ENCODE measurements at places on chromosomes 6 and 20.

DNA sequence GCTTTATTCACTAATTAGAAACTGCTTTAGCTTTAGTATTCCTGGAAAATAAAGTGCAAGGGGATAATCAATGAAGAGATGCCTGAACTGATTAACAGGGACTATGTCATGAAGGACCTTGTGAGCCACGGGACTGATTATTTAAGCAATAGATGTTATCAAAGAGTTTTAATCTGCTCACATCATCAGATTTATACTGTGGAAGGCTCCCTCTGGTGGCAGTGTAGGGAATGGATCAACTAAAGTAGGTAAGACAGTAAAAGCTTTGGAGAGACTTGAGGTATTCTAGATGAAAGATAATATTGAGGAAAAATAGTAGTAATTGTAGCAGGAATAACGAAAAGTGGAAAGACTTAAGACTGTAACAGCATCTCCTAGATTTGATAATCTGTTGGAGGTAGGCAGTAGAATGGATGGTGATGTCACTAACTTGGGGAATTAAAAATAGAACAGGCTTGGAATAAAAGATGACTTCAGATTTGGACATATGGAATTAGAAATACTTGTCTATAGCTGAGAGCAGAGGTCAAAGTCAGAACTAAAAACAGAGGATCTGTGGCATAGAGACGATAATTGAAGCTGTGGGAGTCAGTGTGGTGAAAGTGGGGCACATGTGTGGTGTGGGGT lies 80.3 kb upstream of the HTR1E start:
- no peaks in the 10 kb centered on the region for H3K4me1 ChIP-seq
- H3K36me3 ChIP-seq, result no peaks in the 10 kb centered on the region
- H3K27me3 ChIP-seq, result no peaks in the 10 kb centered on the region

GRCh38 chr6:143243786-143244185 lies 183.1 kb downstream of the AIG1 start:
- no peaks in the 10 kb centered on the region for H3K4me1 ChIP-seq
- no peak for DNase-seq
- H3K4me3 ChIP-seq, result no peak overlapping the region

- no peaks in the 10 kb centered on the region for H3K36me3 ChIP-seq
- no peak overlapping the region for H3K4me3 ChIP-seq
- H3K27ac ChIP-seq, result no peak overlapping the region
- H3K4me1 ChIP-seq, result no peaks in the 10 kb centered on the region
These were observed 38.7 kb upstream of the RIPOR2 start for GRCh38 chr6:24974182-24975171.

DNA sequence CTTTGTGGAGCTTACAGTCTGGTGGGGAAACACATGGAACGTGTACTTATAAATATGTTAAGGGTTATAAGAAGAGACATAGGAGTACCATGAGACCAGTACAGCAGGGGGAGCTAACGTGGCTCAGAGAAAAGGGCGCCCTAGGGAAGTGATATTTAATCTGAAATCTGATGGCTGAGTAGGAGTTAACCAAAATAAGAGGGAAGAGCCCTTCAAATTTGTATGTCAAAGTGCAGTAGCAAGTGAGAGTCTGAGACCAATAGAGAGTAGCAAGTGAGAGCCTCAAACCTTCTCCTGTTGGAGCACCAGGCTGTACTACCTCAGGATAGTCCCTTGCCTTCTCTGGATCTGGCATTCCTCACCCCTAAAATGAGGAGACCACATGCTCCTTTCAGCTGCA lies 6.1 kb upstream of the PKIG start:
- no peak overlapping the region for H3K27ac ChIP-seq
- H3K4me3 ChIP-seq, result no peak overlapping the region
- peaks cover 63% of the 10 kb centered on the region for H3K4me1 ChIP-seq
- DNase-seq, result no peak

GRCh38 chr6:156620331-156620730 lies 156.8 kb upstream of the ARID1B start:
- H3K27me3 ChIP-seq, result no peaks in the 10 kb centered on the region
- no peaks in the 10 kb centered on the region for H3K4me1 ChIP-seq
- no peaks in the 10 kb centered on the region for H3K36me3 ChIP-seq
- no peak for DNase-seq
- H3K27ac ChIP-seq, result no peak overlapping the region
- no peak overlapping the region for H3K4me3 ChIP-seq

GRCh38 chr6:102742028-102742427 lies 1348.5 kb downstream of the GRIK2 start:
- H3K27ac ChIP-seq, result no peak overlapping the region
- H3K4me3 ChIP-seq, result no peak overlapping the region
- no peaks in the 10 kb centered on the region for H3K36me3 ChIP-seq
- no peaks in the 10 kb centered on the region for H3K4me1 ChIP-seq

DNA sequence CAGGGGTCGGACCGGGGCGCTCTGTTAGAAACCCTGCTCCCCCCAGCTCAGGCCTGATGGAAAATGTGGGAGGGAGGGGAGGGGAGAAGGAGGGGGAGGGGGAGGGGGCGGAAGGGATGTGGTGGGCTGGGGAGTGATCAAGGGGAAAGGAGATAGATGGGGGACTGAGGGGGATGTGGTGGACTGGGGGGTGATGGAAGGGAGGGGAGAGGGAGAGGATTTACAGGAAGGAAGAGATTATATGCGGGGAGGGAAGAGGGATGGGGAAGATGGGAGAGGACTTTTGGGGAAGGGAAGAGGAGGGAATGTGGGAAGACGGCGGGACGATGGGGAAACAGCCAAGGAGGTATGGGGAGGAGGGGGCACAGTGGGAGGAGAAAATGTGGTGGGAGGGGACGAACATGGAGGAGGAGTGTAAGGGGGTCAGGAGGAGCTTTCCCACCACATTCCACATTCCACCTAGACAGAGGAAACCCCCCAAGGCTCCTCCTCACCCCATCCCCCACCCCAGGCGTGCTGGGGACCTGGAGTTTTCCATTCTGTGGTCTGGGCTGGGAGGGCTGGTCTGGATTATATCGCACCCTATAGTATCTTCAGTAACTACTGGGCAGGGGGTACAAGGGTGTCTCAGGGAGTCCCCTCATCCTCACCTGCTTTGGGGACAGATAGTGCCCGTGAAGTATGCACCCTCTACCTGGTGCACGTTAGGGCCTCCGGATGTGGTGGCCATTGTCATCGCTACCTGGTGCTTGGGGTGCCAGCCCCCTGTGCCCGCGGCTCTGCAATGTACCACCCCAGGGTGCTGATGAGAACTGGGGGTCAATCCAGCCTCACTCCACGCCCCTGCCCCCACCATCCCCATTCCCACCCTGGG lies 578 bp upstream of the PTGIS start:
- no peak for DNase-seq
- no peak overlapping the region for H3K27ac ChIP-seq
- no peaks in the 10 kb centered on the region for H3K36me3 ChIP-seq
